Activated naive CD4-positive, alpha-beta T cell treated with anti-CD3 and anti-CD28 coated beads for 36 hours (primary cell): ENCODE measurements at places on chromosomes 16 and 17. TPM values are rescaled to one million over a fixed set of nuclear protein-coding genes. Genes with fewer than 3 reads are reported as not detected.

Gene PIMREG
- total RNA-seq = 19.0 TPM

Gene CA7
- total RNA-seq = not detected

- no peak overlapping the region for H3K4me3 ChIP-seq
- H3K4me1 ChIP-seq = peaks cover 57% of the 10 kb centered on the region
- DNase-seq = no peak
- H3K27ac ChIP-seq = no peak overlapping the region
- H3K36me3 ChIP-seq = no peaks in the 10 kb centered on the region
- no peaks in the 10 kb centered on the region for H3K27me3 ChIP-seq
Observed at GRCh38 chr16:56914896-56915295, 17.0 kb upstream of the HERPUD1 start.

DNA sequence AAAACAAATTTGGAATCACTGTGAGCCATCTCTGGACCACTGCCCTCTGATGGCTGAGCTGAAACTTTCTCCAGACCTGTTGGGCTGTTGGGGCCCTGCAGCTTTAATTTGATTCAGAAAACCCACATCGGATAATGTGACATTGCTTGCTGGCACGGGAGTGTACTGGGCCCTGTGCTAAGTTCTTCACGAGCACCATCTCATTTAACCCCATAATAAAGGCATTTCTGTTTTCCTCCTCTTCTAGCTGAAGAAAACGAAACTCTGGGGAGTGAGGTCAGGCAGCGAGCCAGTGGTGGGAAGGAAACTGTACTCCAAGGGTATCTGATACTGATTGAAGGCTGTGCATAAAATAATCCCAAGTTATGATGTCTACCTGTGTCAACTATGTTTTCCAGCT, 34.5 kb upstream of the TNRC6A start:
- H3K27ac ChIP-seq = no peak overlapping the region
- H3K27me3 ChIP-seq = no peaks in the 10 kb centered on the region
- no peaks in the 10 kb centered on the region for H3K36me3 ChIP-seq
- no peaks in the 10 kb centered on the region for H3K4me1 ChIP-seq
- DNase-seq = no peak
